NCI-H82 (cell line): ENCODE measurements at places on chromosomes 13 and 19.
A peak's percentile ranks its signal among the peaks of the same experiment; 100 is the strongest.

DNA sequence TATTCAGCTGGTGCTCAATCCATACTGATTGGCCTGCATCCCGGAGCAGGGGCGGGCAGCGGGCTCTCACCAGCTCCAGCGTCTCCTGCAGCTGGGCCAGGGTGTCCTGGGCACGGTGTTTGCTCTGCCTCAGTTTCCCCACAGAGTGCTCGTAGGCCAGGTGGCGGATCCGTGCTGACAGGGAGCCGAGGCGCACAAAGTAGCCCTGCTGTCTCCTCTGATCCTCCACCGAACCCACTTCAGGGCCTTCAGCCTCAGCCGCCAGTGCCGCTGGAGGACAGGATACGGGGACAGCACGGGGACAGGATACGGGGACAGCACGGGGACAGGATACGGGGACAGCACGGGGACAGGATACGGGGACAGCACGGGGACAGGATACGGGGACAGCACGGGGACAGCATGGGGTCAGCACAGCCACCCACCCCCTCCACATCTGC, 7.3 kb upstream of the PLIN4 start:
- DNase-seq = no peak

DNA sequence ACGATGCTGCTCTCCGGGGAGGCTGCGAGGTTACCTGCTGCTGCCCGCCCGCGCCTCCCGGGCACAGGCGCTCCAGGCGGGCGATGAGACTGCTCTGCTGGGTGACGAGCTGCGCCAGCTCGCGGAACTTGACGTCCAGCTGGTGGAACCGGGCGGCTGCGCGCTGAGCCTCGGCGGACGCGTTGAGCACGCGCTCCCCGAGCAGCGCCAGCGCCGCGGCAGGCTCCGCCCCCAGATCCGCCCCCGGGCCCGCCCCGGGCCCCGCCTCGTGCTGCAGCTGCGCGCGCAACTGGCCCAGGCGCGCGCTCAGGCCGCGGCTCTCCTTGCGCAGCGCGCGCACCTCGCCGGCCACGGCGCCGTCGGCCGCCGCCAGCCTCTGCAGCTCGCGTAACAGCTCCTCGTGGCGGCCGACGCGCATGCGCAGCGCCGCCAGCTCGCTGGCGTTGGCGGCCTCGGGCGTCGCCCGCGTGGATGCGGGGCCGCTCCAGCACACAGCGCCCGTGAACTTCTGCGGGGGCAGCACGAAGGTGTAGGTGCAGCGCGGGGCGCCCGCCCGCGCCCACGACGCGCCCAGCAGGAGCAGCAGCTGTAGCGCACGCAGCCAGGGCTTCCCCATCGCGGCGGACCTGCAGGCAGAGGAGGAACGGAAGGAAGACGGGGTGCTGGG, 6.4 kb downstream of the ANGPTL6 start:
- peak; percentile 90 for DNase-seq

GRCh38 chr19:53365899-53366493, 491 bp downstream of the ZNF525 start:
- peak; percentile 38 for DNase-seq

DNA sequence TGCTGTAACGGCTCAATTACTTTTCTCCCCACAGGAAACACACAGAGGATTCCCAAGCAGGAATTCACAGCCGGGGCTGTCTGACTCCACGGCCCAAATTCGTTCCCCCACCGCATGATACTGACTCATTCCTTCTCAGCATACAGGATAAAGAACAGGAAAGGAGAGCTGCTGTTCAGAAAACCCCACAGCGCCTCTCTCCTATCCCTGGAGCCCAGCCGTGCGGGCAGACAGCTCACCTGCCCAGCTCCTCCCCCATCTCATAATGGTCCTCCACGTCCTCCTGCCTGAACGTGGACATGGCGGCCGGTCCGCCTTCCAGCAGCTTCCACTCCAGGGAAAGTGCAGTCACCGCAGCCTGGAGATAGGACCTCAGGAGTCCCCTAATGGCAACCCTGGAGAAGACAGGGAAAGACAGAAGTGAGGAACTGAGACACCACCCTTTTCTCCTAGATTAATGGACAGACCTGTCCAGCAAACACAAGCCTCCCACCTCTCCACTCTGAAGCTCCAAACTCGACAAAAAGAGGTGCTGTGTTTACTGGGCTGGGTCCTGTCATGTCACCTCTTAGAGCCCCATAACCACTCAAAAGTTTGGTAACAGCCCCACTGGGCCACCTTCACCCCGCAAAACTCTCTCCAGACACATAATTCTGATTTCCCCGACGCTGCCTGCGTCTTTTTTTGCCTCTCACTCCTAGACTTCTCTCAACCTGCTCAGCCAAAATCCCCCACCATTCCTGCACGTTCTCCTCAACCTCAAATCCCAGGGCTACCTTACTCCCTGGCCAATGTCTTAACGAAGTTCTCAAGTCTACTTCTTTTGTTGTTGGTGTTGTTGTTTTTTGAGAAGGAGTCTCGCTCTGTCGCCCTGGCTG, 1.2 kb downstream of the DAPK3 start:
- no peak for DNase-seq
